ENCODE measurements at places on chromosomes 3 and 15.

- no peak overlapping the region for H3K4me3 ChIP-seq
- H3K27ac ChIP-seq: no peak overlapping the region
- no peaks in the 10 kb centered on the region for H3K4me1 ChIP-seq
These were observed 554.8 kb downstream of the MFSD1 start for GRCh38 chr3:159356606-159357005.

DNA sequence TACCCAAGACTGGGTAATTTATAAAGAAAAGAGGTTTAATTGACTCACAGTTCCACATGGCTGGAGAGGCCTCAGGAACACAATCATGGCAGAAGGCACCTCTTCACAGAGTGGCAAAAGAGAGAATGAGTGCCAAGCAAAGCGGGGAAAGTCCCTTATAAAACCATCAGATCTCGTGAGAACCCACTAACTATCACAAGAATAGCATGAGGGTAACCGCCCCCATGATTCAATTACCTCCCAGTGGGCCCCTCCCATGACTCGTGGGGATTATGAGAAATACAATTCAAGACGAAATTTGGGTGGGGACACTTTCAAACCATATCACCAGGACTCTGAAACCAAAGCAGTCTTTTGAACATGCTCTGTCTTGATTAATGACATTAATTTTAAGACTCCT lies 7.0 kb downstream of the RTP3 start:
- H3K4me1 ChIP-seq: peaks cover 14% of the 10 kb centered on the region
- H3K36me3 ChIP-seq: no peaks in the 10 kb centered on the region
- peaks cover 17% of the 10 kb centered on the region for H3K27me3 ChIP-seq
- no peak overlapping the region for H3K27ac ChIP-seq
- no peak overlapping the region for H3K4me3 ChIP-seq

DNA sequence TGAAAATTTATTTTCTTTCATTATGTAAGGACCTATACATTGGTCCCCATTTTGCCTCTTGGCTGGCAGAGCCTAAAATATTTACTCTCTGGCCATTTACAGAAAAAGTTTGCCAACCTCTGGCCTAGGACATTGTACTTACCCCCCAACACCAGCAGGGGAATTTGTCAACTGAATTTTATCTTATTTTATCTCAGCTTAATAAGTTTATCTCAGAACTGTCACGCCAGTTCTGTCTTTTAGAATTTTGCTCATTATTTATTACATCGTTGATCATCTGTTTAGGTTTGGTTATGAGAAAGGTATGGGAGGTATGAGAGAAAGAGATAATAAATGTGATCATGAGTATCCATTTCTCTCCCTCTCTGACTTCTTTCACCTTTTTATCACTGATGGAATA lies 38.3 kb downstream of the CHD2 start:
- H3K27ac ChIP-seq: peak overlapping the region; percentile 36
- H3K27me3 ChIP-seq: no peaks in the 10 kb centered on the region
- peaks cover 73% of the 10 kb centered on the region for H3K36me3 ChIP-seq

- H3K36me3 ChIP-seq: no peaks in the 10 kb centered on the region
- H3K27ac ChIP-seq: no peak overlapping the region
- DNase-seq: no peak
- no peak overlapping the region for H3K4me3 ChIP-seq
- H3K27me3 ChIP-seq: peaks cover 9% of the 10 kb centered on the region
These were observed 35.5 kb downstream of the CERS3 start for GRCh38 chr15:100493213-100493612.

DNA sequence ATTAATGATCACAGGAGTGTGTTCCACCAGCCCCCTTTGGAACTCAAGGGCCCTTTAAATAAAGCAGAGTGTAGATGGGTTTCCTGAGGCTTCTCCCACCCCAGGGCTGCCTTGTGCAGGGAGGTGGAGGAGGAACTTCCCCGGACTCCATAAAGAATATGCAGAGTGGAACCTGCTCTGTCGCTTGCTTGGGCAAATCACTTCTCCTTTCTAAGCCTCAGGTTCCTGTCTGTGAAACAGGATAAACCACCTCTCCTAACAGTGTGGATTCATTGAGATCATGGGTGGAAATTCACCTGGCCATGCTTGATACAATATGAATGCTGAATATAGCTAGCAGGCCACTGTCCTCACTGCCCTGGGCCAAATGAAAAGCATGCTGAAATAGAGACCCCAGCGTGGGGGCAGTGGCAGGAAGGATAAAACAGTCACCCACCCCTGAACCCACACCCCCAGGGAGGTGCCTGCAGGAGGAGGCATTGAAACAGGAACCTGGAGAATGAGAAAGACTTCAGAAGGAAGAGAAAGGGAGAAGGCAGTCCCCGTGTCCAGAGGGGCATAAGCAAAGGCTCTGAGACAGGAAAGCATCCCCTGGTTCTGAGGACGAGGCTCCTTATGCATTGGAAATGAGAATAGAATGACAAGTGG lies 41.1 kb upstream of the CHRNB4 start:
- DNase-seq: no peak
- H3K4me3 ChIP-seq: no peak overlapping the region
- no peaks in the 10 kb centered on the region for H3K36me3 ChIP-seq
- H3K27ac ChIP-seq: no peak overlapping the region
- H3K4me1 ChIP-seq: no peaks in the 10 kb centered on the region

- H3K4me1 ChIP-seq: peaks cover 2% of the 10 kb centered on the region
- no peaks in the 10 kb centered on the region for H3K27me3 ChIP-seq
- H3K27ac ChIP-seq: no peak overlapping the region
- H3K36me3 ChIP-seq: peaks cover 13% of the 10 kb centered on the region
- no peak overlapping the region for H3K4me3 ChIP-seq
- DNase-seq: no peak
These were observed 177.9 kb downstream of the CDIN1 start for GRCh38 chr15:36757189-36757814.

- no peak overlapping the region for H3K27ac ChIP-seq
- no peaks in the 10 kb centered on the region for H3K27me3 ChIP-seq
- H3K36me3 ChIP-seq: no peaks in the 10 kb centered on the region
- DNase-seq: no peak
- H3K4me3 ChIP-seq: no peak overlapping the region
These were observed 19.5 kb downstream of the SHF start for GRCh38 chr15:45168286-45168685.

DNA sequence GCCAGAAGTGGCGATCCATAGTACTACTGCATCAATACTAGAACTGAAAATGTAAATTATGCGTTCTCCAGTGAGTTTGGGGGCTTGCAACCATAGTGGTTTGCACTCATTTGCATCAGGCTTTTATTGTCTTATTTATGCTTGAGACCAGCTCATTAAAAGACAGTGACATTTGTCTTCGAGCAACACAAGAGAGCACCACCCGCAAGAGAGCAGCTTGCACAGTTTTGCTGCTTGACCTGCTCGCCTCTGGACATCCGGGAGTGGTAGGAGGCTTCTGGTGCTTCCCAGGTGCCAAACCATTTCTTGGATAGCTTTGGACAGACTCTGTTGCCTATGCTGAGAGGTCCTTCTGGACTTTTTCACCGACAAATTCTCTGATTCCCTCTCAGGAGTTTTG lies 294.6 kb downstream of the MEX3B start:
- no peak overlapping the region for H3K4me3 ChIP-seq
- H3K27me3 ChIP-seq: no peaks in the 10 kb centered on the region
- H3K36me3 ChIP-seq: no peaks in the 10 kb centered on the region
- no peak for DNase-seq
- no peak overlapping the region for H3K27ac ChIP-seq

DNA sequence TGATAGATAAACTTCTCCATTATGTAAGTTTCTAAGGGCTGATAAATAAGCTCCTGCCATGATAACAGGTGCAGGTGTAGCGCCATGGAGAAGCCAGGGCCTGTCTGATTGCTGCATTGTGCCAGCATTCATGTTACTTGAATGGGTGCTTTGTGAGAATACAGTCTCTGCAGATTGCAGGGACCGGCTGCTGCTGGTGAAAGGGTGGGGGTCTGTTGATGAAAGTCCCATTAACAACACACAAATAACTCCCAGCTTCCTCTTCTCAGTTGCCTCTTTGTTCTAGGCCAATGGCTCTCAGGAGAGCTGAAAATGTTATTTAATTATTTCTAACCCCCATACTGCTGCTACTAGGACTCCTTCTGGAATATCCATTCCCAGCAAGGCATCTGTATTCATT lies 77.2 kb downstream of the RTP4 start:
- no peaks in the 10 kb centered on the region for H3K36me3 ChIP-seq
- H3K27me3 ChIP-seq: no peaks in the 10 kb centered on the region
- no peak overlapping the region for H3K27ac ChIP-seq
- H3K4me3 ChIP-seq: no peak overlapping the region
- H3K4me1 ChIP-seq: no peaks in the 10 kb centered on the region
- no peak for DNase-seq

DNA sequence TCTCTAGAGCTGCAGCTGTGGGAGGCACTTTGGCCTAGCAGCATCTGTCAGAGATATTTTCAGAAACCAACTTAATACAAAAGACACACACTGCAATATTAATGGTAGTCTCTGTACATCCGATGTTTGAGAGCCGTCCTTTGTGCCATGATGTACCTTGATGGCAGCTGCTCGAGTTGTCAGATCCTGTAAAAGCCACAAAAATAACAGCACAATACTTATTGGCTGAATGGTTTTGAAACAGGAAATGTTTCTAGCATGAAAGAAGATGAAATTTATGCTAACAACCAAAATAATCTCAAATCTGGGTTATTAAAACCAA lies 445.5 kb upstream of the TBL1XR1 start:
- no peak overlapping the region for H3K4me3 ChIP-seq
- no peak overlapping the region for H3K27ac ChIP-seq
- peaks cover 9% of the 10 kb centered on the region for H3K36me3 ChIP-seq
